ENCODE measurements at places on chromosomes 5 and 9.

- no peak for DNase-seq
Observed at GRCh38 chr5:146710348-146710747, 168.2 kb downstream of the PPP2R2B start.

- no peak for DNase-seq
Observed at GRCh38 chr9:1978941-1979340, 36.2 kb upstream of the SMARCA2 start.

DNA sequence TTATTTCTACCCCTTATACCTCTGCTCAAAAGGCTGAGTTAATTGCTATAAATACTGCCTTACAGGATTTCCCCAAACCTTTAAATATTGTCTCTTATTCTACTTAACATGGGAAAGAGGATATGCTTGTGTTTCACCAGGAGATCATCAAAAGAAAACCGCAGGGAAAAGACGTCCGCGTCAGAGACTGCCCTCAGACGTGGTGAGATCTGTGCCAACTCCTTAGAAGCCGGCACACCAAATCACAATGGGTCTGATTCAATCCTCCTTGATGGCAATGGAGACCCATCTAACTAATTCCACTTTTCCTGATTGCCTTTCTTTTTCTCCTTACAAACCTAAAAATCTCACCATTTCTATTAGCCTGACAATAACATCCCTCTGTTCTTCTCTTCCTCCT lies 55.0 kb downstream of the SH3PXD2B start:
- DNase-seq, result no peak

DNA sequence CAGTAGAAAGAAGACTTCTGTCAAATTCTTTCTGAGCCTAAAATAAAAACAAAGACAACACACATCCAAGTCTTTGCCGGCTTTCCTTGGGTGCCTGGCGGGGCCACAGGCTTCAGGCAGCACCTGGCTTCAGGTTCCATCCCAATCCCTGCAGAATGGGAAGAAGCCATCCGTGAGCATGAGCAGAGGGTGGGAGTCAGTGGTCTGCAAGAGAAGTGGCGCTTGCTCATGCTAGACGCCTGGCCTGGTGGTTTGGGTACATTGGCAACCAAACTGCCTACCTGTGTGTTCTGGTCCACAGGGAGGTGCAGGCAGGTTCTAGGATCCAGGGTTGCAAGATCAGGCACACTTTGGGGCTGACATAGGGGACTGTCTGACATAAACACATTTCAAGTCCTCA lies 47.6 kb upstream of the RETREG1 start:
- no peak for DNase-seq

GRCh38 chr5:90915393-90915792 lies 356.8 kb downstream of the ADGRV1 start:
- no peak for DNase-seq

- DNase-seq, result no peak
Observed at GRCh38 chr5:154209591-154210081, 19.1 kb downstream of the GALNT10 start.

DNA sequence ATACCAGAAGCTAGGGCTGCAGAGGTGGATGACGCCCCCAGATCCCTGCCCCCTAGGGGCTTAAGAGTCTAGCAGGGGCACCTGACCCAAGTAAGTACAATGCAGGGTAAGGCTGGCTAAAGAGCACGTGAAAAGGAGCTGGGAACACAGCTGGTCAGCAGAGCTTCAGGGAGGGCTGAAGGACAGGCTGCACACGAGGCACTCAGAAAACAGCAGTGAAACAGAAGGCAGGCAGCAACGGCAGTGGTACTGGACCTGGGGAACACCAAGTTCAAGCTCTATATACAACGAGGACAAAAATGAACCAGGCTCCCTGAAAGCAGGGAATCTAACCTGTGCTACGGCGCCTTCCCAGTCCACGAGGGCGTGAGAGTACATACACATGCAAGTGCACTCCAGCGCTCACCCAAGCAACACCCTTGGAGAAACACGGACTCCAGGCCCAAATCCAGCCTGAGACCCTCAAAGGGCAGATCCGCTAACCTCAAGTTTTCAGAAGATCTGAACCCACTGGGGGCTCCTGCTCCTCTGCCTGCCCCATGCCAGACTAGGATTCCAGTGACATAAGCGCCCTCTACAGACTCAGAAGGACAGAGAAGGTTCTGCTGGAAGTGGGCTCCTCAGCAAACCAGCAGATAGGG lies 57.4 kb downstream of the PSMB7 start:
- DNase-seq, result no peak

GRCh38 chr5:159175547-159175946 lies 33.8 kb downstream of the RNF145 start:
- peak; percentile 15 for DNase-seq

GRCh38 chr9:14895806-14896205 lies 14.4 kb downstream of the FREM1 start:
- DNase-seq, result no peak

DNA sequence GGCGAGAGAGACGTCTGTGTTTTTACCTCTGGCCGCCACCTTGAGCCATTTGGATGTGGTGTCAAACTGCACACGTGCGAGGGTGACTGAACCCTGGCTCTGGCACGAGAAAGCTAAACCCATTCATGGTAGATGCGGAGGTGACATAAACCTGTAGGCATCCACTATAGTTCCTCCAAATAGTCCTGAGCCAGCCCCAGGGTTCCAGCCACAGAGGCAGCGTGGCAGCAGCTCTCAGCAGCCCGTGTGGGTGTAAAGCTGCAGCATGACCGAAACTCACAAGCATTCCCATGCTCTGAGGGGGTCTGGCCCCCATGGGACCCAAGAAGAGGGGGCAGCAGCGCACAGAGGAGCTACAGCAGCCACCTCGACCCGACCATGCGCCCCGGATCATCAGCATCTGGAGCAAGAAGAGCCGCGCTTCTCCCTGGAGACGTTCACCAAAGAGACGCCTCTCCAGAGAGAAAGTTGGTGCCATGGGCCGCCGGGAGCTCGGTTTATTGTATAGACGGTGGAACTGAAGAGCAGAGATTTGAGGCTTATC lies 303.8 kb upstream of the IRX4 start:
- DNase-seq, result no peak

- DNase-seq, result no peak
Observed at GRCh38 chr9:94183240-94183999, 75.7 kb upstream of the ZNF169 start.

DNA sequence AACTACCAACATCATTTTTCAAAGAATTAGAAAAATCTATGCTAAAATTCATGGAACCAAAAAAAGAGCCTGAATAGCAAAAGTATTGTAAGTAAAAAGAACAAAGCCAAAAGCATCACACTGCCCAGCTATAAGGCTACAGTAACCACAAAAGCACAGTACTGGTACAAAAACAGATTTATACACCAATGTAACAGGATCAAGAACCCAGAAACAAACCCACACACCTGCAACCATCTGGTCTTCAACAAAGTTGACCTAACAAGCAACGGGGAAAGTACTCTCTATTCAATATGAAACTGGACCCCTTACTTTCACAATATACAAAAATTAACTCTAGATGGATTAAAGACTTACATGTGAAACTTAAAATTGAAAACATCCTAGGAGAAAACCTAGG lies 94.2 kb upstream of the TARS1 start:
- no peak for DNase-seq

DNA sequence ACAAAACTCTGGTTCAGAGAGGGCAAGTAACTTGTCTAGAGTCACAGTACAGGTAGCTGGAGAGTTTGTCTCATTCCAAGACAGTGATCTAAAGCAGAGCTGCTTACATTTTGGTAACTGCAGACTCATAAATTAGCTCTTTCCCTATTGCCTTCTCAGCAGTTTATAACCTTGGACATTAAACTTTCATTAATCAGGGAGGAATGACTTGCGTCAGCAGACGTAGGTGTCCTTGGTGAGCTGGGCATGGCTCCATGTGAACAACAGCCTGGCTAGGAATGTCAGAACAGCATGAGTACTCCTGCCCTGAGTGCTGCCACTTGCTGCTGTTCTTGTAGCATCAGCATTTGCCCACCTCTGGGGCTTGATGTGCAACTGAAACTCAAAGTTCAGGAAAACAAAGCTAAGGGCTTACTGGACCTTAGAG lies 2.2 kb upstream of the ALDOB start:
- no peak for DNase-seq

DNA sequence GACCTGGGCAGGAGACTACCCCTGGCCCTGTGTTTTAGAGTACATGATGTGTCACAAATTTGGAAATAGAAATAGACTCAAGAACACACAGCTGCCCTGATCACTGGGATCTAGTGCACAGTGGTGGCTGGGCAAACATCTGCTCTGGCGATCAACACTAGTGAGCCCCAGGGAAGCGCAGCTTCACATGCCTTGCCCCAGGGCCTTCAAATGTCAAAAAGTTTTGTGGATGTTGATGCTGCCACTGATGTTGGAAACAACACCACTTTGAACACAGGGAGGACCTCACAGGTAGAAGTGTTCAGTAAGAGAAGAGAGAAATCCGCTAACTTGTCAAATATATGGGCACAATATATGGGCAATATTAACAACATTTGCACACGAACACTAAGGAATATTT lies 7.1 kb upstream of the MAP3K1 start:
- no peak for DNase-seq

DNA sequence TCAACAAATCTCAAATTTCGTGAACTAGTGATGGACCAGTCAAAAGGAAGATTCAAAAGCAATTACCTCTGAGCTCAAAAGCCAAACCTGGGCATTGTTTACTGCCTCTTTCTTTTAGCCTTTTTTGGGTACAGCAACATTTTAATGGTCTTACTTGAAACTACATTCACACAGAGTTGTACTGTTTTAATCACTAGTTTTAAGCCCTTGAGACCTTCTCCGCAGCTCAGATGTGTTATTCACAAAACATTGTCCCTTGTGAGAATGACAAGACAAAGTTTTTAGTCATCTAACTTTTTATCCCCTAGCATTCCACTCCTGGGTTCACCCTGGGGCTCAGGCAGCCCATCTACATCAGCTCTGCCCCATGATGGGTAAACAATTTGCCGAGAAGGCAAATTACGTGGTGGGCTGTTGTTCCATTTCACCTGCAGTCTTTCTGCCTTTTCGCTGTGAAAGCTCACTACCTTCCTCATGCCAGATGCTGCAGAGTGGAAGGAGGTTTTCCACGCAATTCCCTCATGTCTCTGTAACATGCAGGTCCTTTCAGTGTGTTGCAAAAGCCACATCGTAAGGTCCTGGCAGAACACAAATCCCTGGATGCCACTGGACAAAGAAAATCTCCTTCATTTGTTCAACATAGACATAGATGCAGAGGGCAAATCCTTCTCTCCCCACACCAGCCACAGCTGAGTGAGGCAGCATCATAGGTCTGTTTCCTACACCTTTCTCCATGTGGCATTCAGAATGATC lies 175.7 kb downstream of the EBF1 start:
- no peak for DNase-seq

DNA sequence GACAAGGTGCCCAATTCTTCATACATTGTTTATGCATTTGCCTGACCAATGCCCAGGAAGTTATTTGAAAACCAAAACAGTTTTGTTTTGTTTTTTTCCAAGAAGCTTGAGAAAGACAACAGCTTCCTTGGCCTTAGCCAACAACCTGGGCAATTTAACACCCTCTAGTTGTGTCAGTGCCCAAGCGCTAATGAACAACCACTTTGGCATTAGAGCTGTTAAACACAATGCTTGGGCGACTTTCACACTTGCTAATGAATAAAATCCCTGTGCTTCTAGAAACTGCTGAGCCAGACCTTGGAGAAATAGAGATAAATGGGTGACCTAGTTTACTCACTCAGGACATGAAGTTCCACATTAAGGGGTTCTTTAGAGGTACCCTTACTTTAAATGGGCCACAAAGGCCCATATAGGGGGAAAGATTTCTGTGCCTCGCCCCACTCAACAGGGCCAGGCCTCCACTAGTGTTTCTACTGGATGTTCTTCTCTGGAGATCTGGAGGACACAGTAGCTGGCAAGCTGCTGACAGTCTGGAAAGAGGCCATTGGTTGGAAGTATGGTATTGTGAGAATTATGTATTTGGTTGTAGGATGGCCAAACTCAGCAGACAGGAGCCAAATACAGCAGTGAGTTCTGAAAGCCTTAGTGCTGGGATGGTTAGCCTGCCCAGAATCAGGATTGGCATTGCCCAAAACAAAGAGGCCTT lies 179.8 kb downstream of the DOCK8 start:
- DNase-seq, result no peak
